ENCODE measurements at places on chromosomes 2 and 18. TPM values are rescaled to one million over a fixed set of nuclear protein-coding genes. Genes with fewer than 3 reads are reported as not detected.

DNA sequence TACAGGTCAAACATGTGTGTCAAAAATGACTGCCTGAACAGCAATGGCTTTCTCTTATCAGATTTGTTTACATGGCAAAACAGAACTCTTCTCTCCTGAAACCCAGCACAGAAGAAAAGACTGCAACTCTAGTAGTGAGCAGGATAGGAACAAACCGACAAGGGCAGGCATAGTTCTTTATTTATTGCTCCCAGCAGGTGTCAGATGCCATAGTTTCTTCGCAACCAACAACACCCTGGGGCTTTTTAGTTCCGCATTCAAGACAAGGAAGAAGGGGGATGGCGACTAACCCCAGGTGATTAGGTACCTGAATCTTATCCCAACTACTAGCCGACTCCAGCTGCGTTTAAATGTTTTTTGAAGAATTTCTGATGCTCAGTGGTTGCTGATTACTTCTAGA lies 367.5 kb upstream of the FIGN start:
- DNase-seq, result no peak

PDE11A gene
- total RNA-seq, result 1.2 TPM

DNA sequence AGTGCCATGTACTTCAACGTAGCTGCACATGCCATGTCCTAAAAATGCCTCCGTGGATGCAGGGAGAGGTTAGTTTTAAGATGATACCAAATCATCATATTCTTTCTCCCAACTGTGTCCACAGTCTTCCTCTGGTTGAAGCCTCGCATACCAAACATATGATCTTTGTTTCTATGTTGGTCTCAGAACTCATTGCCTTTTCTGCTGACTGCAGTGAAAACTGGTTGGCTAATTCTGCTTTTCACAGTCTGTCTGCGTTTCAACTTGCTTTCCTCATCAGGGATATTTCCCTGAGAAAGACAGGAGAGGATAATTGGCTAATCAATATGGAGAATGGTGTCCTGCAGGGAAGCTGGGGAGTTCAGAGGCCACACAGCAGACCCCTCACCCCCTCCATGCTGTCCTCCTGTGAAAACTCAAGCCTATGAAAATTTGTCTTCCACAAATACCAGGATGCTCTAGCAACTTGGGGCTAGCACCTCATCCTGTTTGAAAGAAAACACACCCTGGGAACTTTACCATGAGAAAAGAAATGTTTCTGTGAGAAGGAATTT lies 192.2 kb upstream of the PXDN start:
- no peak for DNase-seq

GRCh38 chr18:59724103-59724502 lies 26.9 kb upstream of the CCBE1 start:
- no peak for DNase-seq

- peak; percentile 8 for DNase-seq
These were observed 37.3 kb upstream of the TANK start for GRCh38 chr2:161122772-161123530.

DNA sequence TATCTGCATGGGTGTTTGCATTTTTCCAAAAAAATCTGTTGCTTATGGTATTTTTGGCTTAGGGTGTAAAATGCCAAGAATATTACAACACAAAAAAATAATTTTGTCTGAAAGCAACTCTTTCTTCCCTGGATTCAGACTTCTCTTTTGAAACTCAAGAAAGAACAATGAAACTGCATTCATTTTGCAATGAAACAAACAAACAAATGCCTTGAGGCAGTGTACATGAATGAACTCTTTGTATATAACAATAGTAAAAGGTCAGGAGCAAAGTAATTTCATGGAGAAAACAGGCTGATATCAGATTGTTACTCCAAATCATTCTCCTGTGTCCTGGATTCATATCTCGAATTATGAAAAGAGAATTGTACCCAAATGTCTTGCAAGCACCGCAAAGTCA lies 301.6 kb upstream of the CDH20 start:
- DNase-seq, result no peak

Measured in frontal cortex (tissue), 4 donors.